ENCODE measurements at places on chromosomes 3 and 15.

DNA sequence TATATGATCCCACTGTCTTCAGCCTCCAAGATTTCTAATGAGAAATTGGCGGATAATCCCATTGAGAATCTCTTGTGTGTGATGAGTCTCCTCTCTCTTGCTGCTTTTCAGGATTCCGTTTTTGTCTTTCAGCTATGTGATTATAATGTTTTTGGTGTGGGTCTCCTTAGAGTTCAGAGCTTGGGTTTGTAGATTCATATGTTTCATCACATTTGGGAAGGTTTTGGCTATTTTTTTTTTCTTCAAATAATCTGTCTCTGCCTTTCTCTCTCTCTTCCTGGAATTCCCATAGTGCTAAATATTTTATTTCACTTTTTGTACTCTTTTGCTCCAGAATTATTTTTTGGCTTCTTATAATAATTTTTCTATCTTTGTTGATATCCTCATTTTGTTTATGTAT lies 40.4 kb downstream of the SACM1L start:
- DNase-seq: no peak

DNA sequence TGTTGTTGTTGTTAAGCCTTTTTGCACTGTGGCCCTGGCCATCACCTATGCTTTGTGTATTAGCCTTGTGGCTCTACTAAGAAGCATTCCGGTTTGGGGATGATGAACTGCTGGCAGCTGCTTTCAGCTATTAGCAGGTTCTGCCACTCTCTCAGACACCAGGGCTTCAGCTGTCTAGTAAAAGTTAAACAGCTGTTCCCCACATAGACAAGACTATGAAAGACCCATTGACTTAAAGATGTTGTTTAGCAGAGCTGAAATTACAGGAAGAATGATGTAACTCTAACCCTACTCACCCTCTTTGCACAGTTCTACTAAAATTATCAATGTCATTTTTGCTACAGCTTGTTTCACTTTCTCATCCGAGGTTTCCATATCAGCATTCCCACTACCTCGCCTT lies 131.2 kb upstream of the CGNL1 start:
- no peak for DNase-seq

- no peak for DNase-seq
These were observed 86.9 kb downstream of the ATP10A start for GRCh38 chr15:25776071-25776746.

- no peak for DNase-seq
These were observed 203.9 kb downstream of the NR1D2 start for GRCh38 chr3:24149032-24149431.

GRCh38 chr15:42868683-42869082 lies 51.9 kb downstream of the TTBK2 start:
- DNase-seq: no peak

GRCh38 chr3:126345641-126346460 lies 11.4 kb downstream of the KLF15 start:
- no peak for DNase-seq

GRCh38 chr3:47601281-47601680 lies 22.6 kb upstream of the CSPG5 start:
- no peak for DNase-seq

Data from Panc1 (cell line).